ENCODE measurements at places on chromosomes 3 and 15.

- peak; percentile 45 for DNase-seq
Observed at GRCh38 chr15:20356444-20356910, 185.1 kb downstream of the GOLGA6L6 start.

- no peak for DNase-seq
Observed at GRCh38 chr3:59440285-59441028, 390.6 kb upstream of the CFAP20DC start.

DNA sequence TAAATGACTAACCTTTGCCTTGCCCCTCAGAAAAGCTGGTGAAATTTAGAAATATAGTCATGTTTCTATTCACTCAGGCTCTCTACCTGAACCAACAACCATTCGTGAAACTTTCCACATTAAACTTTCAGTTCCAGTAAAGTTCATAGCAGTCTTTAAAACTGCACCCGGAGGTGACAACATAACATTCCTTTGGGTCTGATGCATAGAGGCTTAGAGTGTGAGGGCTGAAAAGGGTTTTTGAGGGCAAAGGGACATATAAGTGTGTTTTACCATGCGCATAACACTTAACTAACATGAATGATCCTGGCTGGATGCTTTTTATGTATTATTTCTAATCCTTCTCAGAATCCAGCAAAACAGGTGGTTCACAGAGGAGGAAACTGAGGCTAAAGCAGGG, 471.7 kb upstream of the MCTP2 start:
- DNase-seq = no peak

DNA sequence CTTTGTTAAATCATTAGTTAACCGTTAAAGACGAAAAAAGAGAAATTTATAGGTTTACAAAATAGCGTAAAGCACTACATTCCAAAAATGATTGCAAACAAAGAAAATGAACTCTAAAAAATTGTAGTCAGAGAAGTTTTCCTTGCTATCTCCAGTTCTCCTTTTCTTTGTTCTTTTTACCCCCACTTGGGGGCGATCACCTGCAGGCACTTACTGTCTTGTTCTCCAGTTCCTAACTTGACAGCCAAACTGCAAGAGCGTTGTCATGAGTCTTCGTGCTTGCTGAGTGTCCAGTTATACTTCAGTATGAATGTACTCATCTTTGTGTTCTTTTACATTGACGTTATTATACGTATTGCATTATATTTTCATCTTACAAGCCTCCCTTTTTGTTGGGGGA, 54.5 kb downstream of the CHD2 start:
- no peak for DNase-seq

DNA sequence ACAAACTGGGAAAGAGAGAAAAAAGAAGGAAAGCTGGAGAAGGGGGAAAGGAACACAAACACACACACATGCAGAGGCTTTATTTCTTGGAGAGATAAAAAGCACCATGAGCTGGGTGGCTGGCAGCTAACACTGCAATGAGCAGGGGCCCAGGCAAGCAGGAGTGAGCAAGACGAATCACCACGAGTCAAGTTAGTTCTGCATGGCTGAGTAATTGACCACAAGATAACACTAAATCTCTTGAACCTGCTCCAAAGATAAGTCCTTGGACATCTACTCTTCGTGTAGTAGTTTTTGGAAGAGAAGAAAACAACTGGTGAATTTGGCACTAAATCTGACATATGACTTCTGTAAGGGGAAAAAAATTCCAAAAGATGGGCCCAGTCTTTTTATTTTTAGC, 100.9 kb downstream of the MYO5A start:
- DNase-seq = peak; percentile 72

- DNase-seq = peak; percentile 19
Observed at GRCh38 chr3:186400662-186401061, 38.6 kb upstream of the DGKG start.

DNA sequence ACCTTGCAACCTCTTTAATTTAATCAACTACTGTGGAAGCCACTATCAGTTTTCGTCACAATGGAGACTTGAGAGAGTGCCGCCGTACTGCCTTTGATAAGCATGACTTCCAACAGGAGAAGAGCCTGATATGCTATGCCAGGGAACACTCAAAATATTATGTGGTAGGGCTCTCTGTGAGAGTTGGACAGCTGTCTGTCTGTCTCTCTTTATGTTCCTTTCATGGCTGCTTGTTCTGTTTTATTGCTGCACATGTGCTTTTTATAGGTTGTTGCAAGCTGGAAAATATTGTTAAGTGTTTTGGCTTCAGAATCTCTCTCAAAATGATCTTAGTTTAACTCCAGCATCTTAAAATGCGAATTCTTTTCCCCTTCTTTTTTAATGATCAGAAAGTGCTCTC, 249.4 kb upstream of the RARB start:
- DNase-seq = no peak

- peak; percentile 80 for DNase-seq
Observed at GRCh38 chr3:45507820-45508317, 86.7 kb upstream of the LIMD1 start.

DNA sequence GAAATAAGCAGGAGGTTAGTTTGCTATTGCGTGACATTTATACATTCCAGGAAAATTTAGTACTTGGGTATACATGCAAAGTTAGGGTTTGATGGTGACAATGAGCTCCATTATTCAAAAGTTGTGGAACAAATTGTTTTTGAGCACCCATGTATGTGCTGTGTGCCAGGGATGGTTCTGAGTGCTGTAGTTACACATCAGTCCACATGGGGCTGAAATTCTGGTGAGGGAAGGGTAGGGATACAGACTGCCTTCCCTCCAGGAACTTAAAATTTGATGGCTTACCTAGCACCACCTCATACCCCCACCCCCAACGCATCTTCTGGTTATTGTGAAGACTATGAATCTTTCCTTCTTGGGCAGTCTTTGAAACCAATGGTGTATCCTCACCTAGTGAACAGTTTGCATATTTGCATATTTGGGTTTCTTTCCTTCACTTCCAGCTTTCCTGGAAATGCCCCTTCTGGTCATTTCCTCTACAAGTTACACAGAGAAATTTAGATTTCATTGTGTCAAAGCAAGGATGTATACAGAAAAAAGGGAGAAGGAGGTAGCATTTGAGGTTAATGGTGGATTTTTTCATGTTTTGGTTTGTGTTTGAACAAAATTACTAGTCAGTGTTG, 222.0 kb upstream of the IL12A start:
- peak; percentile 57 for DNase-seq

- DNase-seq = no peak
Observed at GRCh38 chr3:69563981-69564380, 175.3 kb upstream of the MITF start.

- no peak for DNase-seq
Observed at GRCh38 chr3:149019580-149019979, 28.2 kb downstream of the GYG1 start.

GRCh38 chr3:59064728-59065127, 14.9 kb upstream of the CFAP20DC start:
- DNase-seq = no peak

DNA sequence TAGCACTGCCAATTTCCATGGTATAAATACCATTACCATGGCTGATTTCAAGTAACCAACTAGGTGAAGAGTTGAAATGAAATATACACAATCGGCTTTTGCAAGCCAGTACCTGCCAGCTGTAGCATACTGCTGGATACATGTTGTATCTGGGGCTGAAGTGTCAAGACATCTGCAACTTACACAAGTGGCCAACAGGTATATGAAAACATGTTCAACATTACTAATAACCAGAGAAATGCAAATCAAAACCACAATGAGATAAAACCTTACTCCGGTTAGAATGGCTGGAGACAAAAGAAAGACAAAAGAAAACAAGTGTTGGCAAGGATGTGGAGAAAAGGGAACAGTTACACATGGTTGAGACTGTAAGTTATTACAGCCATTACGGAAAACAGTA, 11.6 kb downstream of the ATOSA start:
- DNase-seq = peak; percentile 33

GRCh38 chr3:197447057-197447456, 108.7 kb downstream of the BDH1 start:
- DNase-seq = no peak

DNA sequence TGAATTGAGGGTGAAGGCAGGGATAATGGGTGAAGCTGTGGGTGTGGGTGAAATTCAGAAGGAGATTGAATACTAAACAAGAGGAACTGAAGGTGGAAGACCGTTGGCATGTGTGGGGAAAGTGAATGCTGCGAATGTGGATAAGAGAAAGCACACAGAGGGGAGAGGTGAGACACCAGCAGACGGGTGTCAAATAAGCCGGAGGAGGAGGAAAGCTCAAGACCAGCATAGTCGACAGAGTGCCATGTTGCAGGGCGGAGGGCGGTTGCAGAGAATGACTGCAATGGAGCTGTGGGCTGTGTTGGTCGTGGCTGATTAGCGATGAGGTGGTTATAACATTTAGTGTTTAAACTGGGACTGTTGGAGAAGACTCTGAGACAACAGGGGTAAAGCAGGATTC, 16.4 kb upstream of the HCN4 start:
- no peak for DNase-seq

DNA sequence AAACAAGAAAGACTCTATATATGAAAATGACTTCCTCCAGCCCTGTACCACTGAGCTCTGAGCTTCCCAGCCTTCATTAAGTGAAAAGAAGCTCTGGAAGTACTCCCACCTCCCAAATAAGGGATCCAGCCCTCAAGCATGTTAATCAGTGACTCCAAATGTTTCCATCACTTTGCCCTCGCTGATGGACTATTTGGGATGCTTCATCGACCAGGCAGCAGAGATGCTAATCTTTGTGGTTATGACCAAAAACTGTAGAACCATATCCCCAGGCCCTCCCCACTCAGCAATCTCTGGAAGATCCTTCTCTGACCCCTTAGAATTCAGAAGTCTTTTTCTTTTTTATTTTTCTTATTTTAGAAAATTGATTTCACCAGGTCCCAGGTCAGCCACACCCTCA, 2.3 kb upstream of the CTDSPL start:
- DNase-seq = no peak

GRCh38 chr3:188389711-188390342, 235.9 kb downstream of the LPP start:
- DNase-seq = peak; percentile 42

DNA sequence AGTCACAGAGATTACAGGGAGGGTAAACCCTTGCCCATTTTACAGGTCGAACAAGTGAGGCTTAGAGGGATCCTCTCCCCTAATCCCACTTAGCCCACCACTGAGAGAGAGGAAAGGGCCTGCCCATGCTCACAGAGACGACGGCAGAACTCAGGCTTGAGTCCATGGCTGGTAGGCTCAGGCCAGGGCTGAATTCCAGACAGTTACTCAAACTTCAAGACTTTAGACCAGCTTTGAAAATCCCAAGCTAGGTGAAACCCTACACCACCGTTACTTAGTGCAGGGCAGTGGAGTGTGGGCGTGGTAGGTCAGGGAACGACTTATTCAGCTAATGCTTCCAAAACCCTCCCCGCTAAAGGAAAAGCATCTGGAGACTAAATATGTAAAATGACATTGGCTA, 16.4 kb downstream of the GRIP2 start:
- peak; percentile 6 for DNase-seq

- DNase-seq = no peak
Observed at GRCh38 chr3:32848215-32848614, 30.4 kb downstream of the TRIM71 start.

- DNase-seq = peak; percentile 24
Observed at GRCh38 chr3:67018789-67019526, 20.9 kb downstream of the KBTBD8 start.

DNA sequence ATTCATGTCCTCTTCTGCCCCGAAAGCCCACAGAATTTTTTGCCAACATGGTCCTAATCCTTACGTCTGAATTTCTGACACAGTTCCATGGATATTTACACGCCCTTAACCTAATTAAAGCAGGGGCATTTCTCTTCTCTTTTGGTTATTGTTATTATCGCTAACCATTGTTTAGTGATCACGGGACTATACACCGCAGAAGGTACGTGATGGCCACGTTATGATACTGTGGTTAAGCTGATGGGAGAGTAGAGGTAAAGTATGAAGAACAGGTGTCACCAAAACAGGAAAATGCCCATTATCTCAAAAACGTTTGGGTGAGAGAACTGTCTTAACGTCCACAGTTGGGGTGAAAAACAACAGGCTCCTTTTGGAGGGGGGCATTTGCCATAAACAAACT, 26.4 kb downstream of the CCR4 start:
- DNase-seq = no peak

GRCh38 chr15:63815796-63816533, 17.8 kb downstream of the HERC1 start:
- peak; percentile 50 for DNase-seq

- peak; percentile 86 for DNase-seq
Observed at GRCh38 chr3:12947504-12948369, 106.4 kb upstream of the RPL32 start.

DNA sequence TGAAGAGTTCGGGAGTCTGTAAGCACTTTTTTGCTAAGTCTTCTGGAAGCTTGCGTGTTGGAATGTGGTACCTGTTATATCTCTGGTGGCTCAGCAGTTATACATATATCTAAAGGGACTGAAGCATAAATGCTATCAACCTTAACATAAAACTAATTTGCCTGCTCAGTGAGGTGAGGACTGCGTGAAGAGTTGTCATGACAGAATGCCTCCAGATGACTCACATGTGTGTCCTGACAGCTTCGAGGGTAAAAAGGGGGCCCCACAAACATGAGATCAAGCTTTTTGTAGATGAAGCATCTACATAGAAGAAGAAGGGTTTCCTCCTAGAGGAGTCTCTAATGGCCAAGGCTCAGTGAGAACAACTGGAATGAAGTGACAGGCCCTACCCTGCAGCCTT, 88.8 kb upstream of the C3orf80 start:
- no peak for DNase-seq

- DNase-seq = peak; percentile 94
Observed at GRCh38 chr3:20054549-20054987, 14.3 kb downstream of the KAT2B start.

DNA sequence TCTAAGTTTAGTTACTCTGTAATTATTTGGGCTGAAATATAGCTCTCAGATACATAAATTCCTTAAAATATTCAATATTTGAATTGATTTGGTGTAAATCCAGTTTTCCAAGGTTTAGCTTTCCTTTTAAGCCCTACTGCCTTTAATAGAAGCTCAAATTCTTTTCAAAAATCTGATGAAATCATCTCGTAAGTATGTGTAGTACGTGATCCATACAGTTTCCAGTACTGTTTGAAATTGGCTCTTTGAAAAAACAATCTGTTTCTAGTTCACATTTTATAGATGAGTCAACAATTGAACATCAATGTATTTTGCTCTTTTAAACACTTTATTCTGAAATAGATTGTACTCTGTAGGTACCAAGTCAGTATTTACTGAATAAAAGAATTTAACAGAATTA, 84.2 kb downstream of the LRRC49 start:
- peak; percentile 72 for DNase-seq

- DNase-seq = no peak
Observed at GRCh38 chr3:49025005-49025792, 3.3 kb downstream of the NDUFAF3 start.

GRCh38 chr15:47887241-47887800, 170.0 kb downstream of the SEMA6D start:
- no peak for DNase-seq

DNA sequence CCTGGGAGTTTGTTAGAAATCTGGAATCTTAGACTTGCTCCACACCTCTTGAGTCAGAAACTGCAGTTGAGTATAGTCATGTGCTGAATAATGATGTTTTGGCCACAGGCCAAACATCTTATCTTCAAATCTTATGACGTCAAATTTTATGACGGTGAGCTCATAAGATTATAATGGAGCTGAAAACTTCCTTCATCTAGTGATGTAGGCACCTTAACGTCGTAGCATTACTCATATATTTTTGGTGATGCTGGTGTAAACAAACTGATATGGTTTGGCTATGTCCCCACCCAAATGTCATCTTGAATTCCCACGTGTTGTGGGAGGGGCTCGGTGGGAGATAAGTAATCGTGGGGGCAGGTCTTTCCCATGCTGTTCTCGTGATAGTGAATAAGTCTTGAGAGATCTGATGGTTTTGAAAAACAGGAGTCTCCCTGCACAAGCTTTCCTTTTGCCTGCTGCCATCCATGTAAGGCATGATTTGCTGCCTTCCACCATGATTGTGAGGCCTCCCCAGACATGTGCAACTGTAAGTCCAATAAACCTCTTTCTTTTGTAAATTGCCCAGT, 268.0 kb upstream of the PROK2 start:
- DNase-seq = peak; percentile 23

Data from cardiac fibroblast (primary cell).